A673 (cell line): ENCODE measurements at places on chromosomes 4 and X. TPM values are rescaled to one million over a fixed set of nuclear protein-coding genes. Genes with fewer than 3 reads are reported as not detected.

- DNase-seq, result no peak
These were observed 107.2 kb downstream of the TAB3 start for GRCh38 chrX:30781711-30782444.

WDR17 gene
- total RNA-seq, result 6.9 and 8.1 TPM in 2 replicates

GRCh38 chrX:115147220-115147619 is 42.0 kb upstream of the RBMXL3 start:
- DNase-seq, result peak; percentile 6

NSDHL gene
- total RNA-seq, result 44.4 and 52.0 TPM in 2 replicates

DNA sequence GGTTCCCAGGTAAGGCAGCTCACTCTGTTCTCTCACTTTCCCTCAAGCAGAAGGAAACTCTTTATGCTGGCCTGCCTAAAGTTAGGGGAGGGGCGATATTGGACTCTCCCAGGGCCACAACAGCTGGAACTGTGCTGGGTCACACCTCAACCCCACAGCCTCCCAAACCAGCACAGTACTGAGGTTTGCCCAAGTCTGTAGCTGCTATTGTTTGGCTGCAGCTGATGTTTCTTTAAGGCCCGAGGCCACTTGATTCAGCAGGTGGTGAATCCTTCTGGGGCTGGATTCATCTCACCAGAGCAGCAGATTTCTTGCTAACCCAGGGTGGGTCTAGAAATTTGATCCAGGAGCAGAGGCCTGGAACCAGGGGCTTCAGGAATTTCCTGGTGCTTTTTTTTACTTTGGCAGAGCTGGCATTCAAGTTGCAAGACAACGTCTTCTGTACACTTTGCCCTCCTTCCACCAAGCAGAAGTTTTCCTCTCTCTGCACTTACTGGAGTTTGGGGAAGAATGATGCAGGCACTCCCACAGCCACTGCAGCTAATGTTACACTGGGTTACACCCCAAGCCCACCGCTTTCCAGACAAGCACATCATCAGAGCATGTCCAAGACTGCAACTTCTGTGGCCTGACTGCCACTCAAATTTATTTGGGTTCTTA is 544.7 kb upstream of the NDST4 start:
- no peak for DNase-seq

- DNase-seq, result no peak
These were observed 10.6 kb upstream of the AMOT start for GRCh38 chrX:112851161-112851779.
